ENCODE measurements at places on chromosomes 3 and 15.

DNA sequence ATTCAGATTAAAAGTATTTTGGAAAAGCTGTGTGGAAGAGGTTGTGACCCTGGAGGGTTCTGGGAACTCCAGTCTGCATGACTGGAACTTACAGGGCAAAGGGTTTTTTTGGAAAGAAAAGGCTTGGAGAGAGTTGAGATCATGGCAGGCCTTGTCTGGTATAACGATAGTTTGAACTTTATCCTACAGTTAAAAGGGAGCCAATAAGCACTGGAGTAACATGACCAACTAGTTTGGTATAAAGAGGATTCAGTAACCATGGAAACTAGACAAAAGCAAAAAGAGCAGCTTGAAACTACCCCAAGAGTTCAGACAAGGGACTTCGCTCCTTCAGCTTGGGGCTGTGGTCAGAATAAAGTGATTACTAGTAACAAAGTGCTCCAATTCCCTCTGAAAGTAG is 151.2 kb upstream of the TMCO5A start:
- DNase-seq: no peak

GRCh38 chr15:39774688-39775267 is 7.9 kb downstream of the FSIP1 start:
- no peak for DNase-seq

GRCh38 chr3:105162448-105162847 is 204.3 kb upstream of the ALCAM start:
- no peak for DNase-seq

GRCh38 chr3:45509038-45509767 is 85.3 kb upstream of the LIMD1 start:
- peak; percentile 67 for DNase-seq

DNA sequence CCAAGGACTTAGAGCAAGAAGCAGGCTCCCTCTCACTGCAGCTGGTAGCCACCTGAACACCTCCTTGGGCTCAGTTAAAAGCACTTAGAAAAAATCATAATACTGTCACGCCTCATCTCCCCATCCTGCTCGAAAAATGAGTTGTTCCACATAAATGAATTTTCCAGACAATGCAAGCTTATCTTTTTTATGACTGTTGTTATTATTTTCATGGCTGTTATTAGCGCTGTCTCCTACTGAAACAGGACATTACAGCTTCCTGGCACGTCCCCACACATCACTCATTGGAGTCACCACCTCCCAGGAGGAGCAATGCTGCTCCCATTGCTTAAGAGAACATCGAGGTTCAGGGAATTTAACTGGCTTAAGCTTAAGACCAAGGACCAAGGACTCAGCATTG is 26.5 kb downstream of the CCDC33 start:
- no peak for DNase-seq

GRCh38 chr15:57056357-57056756 is 137.9 kb downstream of the TCF12 start:
- no peak for DNase-seq

DNA sequence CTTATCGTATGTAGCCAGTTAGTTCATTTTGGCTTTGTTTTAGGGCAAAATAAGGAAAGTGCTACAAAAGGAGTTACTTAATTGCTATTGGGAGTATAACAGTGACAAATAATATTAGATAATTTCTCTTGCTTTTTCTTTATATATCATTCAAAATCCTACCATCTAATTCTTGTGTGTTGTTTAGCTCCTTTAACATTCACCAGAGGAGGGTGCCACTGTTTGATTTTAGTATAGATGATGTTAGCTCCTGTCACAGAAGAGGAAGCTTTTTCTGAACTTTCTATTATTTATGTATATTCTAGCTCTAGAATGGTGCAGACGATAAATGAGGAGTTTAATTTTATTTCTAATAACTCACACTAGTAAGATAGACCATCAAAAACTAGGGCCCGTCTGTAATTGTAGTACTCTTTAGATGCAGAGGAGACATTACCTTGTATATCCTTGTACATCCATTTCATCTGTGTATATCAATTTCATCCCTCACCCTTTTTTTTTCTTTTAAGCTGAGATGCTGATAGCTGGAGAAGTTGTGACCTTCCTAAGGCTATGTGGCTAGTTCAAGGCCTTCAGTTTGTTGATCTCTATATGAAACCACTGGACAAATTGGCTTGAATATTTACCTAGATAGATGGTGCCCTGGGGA is 3.0 kb downstream of the PPM1L start:
- DNase-seq: no peak

Data from fibroblast of pulmonary artery (primary cell).